Iris pigment epithelial cell (primary cell): ENCODE measurements at places on chromosomes 5 and 9.

DNA sequence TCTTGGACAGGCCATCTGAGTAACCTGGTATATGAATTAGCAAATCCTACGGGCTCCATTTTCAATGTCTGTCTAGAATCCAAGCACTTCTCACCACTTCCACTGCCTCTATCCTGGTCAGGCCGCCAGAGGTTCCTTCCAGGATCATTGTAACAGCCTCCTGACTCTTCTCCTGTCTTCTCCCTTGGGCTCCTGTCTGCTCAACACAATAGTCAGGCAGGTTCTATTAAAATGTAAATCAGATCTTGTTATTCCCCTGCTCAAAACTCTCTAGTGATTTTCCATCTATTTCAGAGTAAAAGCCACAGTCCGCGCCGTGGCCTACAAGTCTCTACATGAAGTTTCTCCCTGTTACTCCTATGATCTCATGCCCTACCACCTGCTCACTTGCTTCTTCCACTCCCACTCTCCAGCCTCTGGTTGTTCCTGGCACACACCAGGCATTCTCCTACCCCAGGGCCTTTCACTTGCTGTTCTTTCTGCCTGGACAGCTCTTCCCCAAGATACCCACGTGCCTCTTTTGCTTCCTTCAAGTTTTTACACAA lies 21.7 kb downstream of the ZNF366 start:
- no peak for DNase-seq

- no peak for DNase-seq
Observed at GRCh38 chr9:21657966-21658667, 144.3 kb upstream of the MTAP start.

GRCh38 chr9:97307091-97307490 lies 368 bp upstream of the CCDC180 start:
- DNase-seq: peak; percentile 85

DNA sequence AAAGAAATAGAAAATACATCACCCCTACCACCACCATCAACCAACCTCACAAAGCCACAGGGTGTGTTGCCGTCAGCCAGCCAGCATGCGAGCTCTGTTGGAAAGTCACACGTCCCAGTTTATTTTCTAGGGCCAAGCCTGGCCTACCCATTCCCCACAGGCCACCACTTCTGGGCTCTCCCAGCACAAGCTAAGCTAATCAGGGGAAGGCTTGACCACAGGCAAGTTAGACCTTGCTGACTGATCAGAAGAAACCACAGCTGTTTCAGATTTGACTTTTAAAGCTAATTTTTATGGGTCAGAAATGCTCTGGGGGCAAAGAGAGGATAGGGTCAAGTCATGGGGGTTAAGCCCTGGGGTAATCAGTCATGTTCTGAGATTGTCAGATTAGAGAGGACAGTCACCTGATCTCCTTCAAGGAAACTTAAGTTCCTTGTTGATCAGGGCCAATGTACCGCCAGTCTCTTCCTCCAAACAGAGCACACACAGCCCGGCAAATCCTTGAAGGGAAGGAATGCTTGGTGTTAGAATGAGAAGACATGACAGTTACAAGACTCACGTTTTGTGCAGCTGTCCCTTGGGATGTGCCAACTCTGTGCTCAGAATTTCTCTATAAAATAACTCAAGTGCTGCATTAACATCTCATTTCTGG lies 7.6 kb downstream of the SHB start:
- DNase-seq: no peak

GRCh38 chr5:151660616-151661495 lies 25.9 kb downstream of the SPARC start:
- DNase-seq: peak; percentile 70

DNA sequence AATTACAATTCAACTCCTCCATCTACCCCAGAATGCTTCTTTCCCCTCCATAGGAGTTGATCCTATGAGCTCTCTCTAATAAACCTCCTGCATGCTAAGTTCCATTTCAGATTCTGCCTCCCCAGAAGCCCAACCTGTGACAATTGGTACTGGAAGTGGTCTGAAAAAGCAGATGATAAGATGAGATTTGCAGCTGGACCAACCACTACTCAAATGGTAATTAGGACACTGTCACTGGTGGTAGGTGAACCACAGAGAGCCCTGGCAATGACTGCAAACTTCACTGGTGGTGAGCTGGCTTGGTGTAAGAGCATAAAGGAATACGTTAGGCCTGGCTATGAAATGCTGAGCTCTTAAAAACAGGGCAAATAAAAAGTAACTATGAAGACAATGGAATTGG lies 112.6 kb downstream of the ESM1 start:
- no peak for DNase-seq

GRCh38 chr5:100889165-100889743 lies 13.8 kb downstream of the ST8SIA4 start:
- no peak for DNase-seq

- peak; percentile 84 for DNase-seq
Observed at GRCh38 chr5:124736082-124736804, 10.2 kb downstream of the ZNF608 start.

- no peak for DNase-seq
Observed at GRCh38 chr9:113350107-113350661, 843 bp downstream of the BSPRY start.

GRCh38 chr9:69443178-69443577 lies 118.2 kb downstream of the ENTREP1 start:
- DNase-seq: no peak

- DNase-seq: peak; percentile 90
Observed at GRCh38 chr5:40428126-40428525, 251.6 kb upstream of the PTGER4 start.

DNA sequence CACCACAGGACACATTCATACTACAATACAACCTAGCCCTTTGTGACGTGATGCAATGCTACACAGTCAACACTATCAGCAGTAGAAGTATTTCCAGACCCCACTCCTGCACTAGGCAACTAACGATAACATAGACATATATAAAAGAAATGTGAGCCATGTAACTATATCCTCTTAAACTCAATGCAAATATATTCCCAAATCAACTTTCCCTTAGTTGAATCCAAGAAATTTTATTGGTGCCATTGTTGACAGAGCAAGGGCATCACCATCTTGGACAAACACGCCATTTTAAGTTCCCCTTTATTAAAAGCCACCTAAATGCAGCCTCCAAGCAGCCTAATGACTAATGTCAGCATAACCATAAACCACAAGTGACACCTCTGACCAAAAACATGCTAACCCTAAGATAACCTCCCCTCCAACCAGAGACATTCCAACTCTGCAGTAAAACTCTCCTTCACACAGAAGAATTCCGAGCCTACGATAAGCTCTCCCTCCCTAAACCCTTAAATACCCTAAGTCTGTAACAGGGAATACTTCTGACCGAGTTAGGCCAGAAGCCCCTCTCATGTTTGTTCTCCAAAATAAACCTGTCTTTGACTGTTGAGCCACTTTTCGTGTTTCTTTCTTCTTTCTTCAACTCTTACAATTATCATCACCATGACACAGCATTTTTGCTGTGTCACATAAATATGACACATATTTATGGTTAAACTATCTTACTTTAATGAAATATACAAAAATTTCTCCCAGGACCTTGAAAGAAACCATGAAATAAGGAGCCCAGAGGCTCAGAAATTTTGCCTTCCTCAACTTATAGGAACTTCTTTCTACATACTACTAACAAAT lies 1497.8 kb downstream of the EFNA5 start:
- peak; percentile 54 for DNase-seq

- peak; percentile 91 for DNase-seq
Observed at GRCh38 chr5:68141494-68141893, 74.1 kb upstream of the PIK3R1 start.

DNA sequence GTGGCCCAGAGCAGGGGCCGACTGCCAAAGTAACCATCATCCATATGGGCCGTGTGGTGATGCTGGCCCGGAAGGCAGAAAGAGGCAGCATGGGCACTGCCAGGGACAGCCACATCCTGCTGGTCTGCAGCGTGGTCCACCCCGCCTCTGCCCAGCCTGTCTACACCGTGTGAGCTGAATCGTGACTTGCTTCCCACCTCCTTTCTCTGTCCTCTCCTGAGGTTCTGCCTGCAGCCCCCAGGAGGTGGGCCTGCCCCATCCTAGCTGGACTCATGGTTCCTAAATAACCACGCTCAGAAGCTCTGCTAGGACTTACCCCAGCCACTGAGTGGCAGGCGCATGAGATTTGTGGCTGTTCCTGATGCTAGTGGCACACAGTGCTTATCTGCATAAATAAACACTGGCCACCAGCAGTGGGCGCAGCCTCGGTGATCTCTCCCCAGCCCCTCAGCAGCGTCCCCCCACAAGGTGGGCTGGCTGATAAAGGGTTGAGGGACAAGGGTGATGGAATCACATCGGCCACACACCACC lies 22.6 kb upstream of the SUSD3 start:
- DNase-seq: no peak

DNA sequence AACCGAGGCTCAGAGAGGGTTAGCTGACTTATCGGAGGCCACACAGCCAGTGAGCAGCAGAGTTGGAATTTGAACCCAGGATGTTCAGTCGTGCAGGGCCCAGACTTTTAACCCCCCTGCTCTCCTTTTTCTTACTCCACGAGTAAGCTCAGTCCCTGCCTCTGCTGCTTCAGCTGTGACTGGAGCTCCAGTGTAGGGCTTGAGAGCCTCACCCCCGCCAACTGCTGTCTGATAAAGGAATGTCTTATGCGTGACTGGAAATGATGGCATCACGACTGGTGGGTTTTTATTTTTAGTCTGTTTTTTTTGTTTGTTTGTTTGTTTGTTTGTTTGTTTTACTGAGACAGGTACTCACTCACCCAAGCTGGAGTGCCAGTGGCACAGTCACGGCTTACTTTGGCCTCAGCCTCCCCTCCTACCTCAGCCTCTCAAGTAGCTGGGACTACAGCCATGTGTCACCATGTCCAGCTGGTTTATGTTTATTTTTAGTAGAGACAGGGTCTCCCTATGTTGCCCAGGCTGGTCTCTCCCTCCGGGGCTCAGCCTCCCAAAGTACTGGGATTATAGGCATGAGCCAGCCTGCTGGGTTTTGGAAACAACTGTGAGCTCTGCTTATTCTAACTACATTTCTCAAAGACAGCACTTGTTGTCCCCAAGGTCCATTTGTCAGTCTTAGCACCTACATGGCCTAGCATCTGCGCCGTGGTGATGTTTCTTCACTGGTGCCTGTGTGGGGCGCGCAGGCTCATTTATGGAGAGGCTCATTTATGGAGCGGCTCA lies 52.5 kb upstream of the NCS1 start:
- DNase-seq: no peak

- no peak for DNase-seq
Observed at GRCh38 chr5:123438244-123438643, 15.0 kb upstream of the CEP120 start.
